ENCODE measurements at places on chromosomes 5 and 9.

DNA sequence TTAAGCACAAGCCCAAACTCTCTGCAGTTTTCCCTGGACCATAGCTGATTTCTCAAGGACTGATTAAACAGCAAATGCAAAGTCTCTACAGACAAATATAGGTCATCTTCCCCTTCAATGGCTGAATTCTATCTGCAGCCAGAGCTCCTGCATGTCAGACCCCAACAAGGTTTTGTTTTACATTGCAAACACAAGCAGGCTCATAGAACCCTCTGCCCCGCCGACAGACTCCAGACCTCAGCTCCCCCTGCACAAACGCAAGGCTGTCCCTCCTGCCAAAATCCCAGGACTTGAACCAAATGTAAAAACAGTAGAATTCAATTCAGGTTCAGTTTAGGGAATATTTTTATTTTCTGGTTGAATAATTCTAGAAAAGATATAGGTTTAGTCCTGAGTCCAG, 526.7 kb upstream of the TRPC7 start:
- no peak for DNase-seq

GRCh38 chr5:40505031-40505430, 174.7 kb upstream of the PTGER4 start:
- DNase-seq: no peak

GRCh38 chr9:77131399-77131798, 45.9 kb upstream of the VPS13A start:
- DNase-seq: no peak

GRCh38 chr5:43315263-43315662, 2.1 kb upstream of the HMGCS1 start:
- no peak for DNase-seq

GRCh38 chr5:43891112-43891511, 288.1 kb downstream of the NNT start:
- no peak for DNase-seq

DNA sequence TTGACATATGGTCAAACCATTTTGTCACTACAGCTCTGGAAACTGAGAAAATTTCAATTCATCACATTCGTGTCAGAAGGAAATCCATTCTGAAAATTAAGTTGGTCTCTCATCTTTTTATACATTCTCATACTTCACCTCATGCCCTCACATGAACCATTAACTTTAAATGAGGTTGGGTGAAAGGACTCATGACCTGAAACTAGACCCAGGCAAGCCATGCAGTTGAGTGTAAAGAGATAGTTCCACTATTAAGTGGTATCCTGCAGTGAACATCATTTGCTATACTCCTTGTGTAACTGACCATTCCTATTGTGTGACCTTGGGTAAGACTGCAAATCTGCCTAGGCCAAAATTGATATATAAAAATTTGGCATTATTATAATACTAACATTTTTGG, 299.6 kb upstream of the GRIN3A start:
- DNase-seq: no peak

DNA sequence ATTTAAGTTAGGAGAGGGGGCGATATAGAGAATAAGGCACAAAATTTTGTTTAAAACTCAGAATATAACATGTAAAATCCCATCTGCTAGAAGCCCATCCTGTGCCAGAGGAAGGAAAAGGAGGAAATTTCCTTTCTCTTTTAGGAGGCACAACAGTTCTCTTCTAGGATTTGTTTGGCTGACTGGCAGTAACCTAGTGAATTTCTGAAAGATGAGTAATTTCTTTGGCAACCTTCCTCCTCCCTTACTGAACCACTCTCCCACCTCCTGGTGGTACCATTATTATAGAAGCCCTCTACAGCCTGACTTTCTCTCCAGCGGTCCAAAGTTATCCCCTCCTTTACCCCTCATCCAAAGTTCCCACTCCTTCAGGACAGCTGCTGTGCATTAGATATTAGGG, 18.3 kb downstream of the MOCS2 start:
- DNase-seq: no peak

- no peak for DNase-seq
These were observed 181.5 kb upstream of the RAI14 start for GRCh38 chr5:34474573-34475021.

- no peak for DNase-seq
These were observed 16.1 kb downstream of the C9orf50 start for GRCh38 chr9:129604766-129605163.

DNA sequence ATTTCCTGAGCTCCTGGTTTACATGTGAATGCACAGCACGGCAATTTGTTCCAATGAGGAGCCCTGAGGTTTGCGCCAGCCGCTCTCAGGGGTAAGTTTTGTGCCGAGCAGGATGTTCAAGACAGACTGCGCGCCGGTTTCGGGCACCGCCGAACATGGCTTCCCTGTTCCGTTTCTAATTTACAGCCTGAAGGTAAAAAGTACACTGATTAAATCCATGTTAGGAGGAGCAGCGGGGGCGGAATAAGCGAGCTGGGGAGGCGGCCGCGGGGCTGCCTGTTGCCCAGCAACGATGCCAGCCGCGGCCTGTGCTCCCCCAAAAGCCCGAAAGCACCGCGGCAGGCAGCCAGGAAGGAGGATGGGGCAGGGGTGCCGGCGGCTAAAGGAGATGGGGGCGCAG, 6.4 kb downstream of the SOWAHA start:
- no peak for DNase-seq

DNA sequence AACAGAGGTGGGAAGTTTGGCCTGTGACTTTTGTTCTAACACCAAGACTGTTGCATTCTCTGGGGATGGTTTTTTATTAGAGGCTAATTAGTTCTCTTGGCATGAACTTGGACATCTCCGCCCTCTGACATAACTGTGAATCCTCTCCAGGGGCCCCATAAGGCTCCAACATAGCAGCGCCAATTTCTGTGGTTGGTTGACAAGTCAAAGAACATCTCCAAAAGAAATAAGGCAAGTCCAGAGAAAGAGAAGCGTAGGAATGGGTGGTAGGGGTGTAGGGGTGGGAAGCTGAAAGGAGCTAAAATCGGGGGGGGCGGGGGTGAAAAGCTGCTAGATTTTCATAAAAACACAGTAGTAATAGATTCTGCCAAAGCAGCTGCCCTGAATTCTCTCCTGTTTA, 81.0 kb upstream of the DAB2 start:
- DNase-seq: no peak

- DNase-seq: no peak
These were observed 252.0 kb downstream of the MRPS30 start for GRCh38 chr5:45060724-45061123.

DNA sequence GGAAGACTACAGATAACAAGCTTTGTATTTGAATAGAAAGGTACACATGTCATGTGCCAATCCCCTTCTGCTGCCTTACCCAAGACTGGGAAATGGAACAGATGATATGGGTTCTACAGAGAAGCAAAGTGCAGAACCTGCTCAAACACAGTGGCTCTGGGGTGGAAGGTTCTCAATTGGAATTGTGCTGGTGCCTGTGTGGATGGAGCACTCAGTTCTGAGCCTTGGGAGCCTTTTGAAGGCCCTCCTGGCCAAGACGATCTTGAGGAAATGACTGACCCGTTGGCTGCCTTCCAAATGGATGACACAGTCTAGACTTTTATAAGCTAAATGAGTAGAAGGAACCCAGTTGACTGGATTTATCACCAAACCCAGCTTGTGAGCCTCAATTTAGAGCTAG, 4.2 kb upstream of the PRSS3 start:
- no peak for DNase-seq

DNA sequence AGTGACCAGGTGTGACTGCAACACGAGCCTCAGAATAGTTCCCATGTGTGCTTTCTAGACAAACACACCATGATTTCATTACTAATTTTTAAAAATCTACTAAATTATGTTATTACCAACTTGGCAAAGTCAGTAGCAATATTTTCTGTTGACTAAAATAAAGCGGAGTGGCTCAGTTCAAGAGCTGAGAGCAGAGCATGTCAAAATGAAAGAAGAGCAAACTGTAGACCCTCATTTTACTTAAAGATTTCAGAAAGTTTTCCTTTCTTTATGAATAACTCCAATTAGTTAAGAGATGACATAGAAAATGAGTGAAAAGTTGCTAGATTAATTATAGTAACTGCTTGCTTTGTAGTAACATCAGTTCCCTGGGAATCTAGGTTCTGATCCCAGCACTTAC, 17.9 kb downstream of the OXCT1 start:
- DNase-seq: no peak

GRCh38 chr9:127931092-127931881, 710 bp upstream of the PIP5KL1 start:
- DNase-seq: no peak

GRCh38 chr5:1777281-1778137, 22.1 kb downstream of the MRPL36 start:
- DNase-seq: no peak

DNA sequence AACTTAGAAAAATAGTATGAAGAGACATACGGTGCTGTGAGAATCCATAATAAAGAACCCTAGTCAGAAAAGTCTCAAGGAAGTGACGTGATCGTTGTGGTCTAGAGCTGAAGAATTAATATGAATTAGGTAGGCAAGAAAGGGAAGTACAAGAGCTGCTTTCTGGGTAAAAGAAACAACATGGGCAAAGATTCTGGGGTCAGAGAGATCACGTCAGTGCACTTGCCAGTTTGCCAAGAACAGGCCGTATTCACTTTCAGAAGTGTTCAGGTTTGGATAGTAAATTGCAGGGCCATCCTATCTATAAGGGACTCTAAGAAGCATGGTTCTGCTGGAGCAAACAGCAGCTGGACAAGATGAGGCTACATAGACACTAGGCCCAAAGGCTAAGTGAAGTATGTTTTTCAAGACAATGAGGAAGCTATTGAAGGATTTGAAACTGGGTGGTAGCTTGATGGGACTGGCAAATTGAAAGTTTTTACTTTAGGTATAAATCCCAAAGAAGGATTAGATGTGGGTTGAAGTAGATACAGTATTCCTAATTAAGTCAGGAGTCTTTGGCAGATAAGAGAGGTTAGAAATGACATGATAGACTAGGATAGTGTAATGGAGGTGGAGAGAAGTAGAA, 4.8 kb upstream of the CHD1 start:
- no peak for DNase-seq

- no peak for DNase-seq
These were observed 38.9 kb upstream of the STXBP1 start for GRCh38 chr9:127572961-127573721.

Measured in coronary artery (tissue), 2 donors.